Activated CD4-positive, alpha-beta T cell treated with anti-CD3 and anti-CD28 coated beads, Interleukin-2, amount 50 U/mL, for 1 hour (primary cell): ENCODE measurements at places on chromosomes 2 and 18.

DNA sequence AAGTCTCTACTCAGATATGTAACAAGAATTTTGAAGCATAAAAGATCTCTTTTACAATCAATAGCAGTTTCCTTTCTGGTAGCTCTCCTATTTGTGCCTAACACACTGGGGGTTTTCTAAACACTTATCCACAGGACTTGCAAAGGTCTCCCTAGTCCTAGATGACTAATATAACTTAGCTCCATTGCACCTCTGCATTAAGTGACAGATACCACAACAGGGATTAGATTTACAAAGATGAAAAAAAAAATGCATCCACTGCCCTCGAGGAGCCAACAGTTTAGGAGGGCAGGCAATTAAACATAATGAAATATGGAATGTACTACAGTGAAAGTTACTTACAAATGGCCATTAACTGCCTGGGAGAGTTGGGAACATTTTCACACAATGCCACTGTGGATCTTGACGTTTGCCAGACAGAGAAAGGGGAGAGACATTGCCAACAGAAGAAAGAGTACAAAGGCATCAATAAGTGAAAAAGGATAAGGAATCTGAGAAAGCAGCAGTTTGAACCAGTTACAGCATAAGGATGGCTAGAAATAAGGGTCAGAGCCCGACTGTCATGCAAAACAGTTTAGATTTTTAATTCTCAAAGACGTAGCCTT lies 14.3 kb downstream of the PPP3R1 start:
- DNase-seq: no peak

DNA sequence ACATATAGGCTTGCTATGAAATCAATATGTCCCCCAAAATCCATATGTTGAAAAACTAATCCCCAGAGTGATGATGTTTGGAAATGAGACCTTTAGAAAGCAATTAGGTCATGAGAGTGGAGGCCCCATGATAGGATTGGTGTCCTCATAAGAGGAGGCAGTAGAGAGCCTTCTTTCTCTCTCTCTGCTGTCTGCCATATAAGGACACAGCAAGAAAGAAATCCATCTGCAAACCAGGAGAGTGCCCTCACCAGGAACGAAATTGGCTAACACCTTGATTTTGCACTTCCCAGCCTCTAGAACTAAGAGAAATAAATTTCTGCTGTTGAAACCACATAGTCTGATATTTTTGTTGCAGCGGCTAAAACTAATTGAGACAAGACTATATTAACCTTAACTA lies 89.5 kb downstream of the NBAS start:
- DNase-seq: no peak

- no peak for DNase-seq
These were observed 24.0 kb downstream of the ARMC9 start for GRCh38 chr2:231222318-231223000.

DNA sequence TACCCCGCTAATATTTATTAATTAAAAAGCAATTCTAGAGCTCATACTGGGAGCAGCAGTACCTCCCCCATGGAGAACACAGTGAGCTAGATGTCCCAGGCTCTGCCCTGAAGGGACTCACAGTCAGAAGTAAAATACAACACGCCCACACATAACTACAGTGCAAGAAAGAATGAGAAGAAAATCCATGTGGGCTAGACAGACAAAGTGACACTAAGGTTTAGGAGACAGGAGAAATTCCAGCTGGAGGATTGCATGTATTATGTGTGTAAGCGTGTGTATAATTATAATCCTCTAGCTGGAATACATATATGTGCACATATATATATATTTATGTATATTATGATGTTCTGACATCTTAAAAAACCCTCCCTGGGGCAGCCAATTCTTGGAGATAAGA lies 15.7 kb downstream of the SOWAHC start:
- DNase-seq: no peak

- no peak for DNase-seq
These were observed 1127.5 kb upstream of the CELF4 start for GRCh38 chr18:38693104-38693503.

DNA sequence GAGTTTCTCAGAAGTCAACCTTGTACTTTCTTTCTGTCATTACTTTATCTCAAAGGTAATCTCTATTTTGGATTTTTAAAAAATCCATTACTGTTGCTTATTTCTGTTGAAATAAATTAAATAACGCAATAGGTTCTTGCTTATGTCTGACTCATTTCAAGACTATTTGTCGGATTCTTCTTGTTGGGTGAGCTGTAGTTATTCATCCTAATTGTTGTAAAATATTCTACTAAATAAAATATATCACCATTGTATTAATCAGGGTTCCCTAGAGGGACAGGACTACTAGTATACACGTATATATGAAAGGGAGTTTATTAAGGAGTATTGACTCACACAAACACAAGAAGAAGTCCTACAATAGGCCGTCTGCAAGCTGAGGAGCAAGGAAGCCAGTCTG lies 403.9 kb upstream of the CYRIA start:
- no peak for DNase-seq

- DNase-seq: peak; percentile 34
These were observed 55.2 kb downstream of the LDLRAD4 start for GRCh38 chr18:13273800-13274199.

- DNase-seq: no peak
These were observed 55.7 kb downstream of the ITSN2 start for GRCh38 chr2:24304631-24305030.

GRCh38 chr18:76488190-76488589 lies 6.9 kb downstream of the ZNF516 start:
- no peak for DNase-seq

DNA sequence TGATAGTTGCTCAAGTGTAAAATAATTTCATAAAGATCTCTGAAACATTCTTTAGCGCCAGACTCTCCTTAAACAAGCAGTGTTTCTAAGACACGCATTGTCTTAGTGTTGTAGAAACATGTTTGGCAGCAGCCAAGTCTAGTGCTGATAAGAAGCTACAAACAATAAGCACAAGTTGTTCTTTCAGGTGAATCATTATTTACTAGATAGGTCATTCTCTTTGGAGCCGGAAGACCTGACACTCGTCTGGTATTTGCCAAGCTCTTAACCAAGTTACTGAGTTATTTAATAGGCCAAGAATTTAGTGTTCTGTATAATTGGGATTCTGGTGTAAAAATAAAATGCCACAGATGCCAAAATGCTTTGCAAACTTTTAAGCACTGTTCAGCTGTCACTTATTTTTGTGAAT lies 852.1 kb downstream of the CPS1 start:
- no peak for DNase-seq

DNA sequence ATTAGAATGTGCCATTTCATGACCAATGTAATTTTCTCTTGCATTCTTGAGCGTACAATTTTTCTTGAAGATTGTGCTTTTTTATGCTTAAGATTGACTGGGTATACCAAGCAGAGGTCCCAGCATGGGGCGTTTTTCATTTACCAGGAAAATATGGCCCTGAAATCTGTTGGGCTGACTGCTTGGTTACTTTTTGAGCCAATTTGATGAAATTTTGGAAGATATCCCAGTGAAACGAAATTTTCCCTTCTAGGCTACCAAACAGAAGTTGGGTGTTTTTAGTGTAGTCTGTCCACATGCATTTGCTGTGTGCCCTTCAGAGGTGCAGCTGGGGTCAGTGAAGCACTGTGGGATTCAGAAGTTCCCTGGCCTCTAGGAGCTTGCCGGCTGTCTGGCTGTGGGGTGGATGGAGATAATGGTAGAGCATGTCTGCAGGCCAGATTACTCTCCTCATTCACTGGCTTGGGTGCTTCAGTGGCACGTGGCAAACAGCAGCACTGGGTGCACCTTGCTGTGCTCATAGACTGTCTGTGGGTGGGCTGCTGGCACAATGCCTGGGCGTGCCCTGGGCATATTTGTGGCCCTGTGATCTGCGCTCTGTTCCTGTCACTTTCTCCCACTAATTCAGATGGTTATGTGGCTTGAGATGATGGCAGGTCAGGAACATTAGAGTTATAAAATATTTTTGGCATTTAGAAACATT lies 73.3 kb downstream of the LDLRAD4 start:
- DNase-seq: no peak

- DNase-seq: no peak
These were observed 98.5 kb downstream of the ATP9B start for GRCh38 chr18:79167526-79168190.

DNA sequence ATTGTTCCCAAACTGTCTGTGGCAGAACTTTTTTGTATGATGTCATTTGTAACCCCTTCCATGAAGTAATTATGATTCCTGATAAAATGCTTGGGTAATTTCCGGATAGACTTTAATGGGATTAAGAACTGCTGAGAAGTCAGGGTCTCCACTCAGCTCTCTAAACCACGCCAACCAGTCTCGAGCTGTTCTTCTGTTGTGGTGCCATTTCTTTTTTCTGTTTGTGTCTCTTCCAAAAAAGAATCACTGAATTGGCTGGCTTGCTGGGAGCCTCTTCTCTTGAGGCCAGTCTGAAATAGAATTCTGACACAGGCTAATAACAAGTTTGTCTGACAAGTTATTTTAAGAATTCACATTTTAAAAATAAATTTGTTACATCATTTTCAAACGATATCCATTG lies 198.9 kb downstream of the BCL2 start:
- no peak for DNase-seq

GRCh38 chr2:22817197-22817596 lies 567.8 kb upstream of the KLHL29 start:
- no peak for DNase-seq

DNA sequence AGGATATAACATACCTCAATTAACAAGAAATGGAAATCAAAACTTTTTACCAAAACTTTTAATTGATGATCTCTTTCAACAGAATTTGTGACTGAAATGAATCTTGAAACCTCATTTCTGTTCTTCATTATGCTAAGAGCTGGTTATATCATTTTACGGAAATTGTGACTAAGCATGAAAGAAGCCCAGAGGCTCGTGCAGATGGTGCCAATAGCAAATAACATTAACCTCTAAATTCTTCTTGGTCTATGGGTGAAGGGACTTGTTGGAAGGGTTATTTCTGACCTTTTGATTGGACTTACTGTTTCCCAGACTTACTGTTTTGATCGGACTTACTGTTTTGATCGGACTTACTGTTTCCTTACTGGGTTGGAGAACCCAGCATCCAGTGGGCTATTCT lies 435.6 kb downstream of the TDRD15 start:
- no peak for DNase-seq

- no peak for DNase-seq
These were observed 192.8 kb downstream of the PTGR3 start for GRCh38 chr18:75016025-75016717.

DNA sequence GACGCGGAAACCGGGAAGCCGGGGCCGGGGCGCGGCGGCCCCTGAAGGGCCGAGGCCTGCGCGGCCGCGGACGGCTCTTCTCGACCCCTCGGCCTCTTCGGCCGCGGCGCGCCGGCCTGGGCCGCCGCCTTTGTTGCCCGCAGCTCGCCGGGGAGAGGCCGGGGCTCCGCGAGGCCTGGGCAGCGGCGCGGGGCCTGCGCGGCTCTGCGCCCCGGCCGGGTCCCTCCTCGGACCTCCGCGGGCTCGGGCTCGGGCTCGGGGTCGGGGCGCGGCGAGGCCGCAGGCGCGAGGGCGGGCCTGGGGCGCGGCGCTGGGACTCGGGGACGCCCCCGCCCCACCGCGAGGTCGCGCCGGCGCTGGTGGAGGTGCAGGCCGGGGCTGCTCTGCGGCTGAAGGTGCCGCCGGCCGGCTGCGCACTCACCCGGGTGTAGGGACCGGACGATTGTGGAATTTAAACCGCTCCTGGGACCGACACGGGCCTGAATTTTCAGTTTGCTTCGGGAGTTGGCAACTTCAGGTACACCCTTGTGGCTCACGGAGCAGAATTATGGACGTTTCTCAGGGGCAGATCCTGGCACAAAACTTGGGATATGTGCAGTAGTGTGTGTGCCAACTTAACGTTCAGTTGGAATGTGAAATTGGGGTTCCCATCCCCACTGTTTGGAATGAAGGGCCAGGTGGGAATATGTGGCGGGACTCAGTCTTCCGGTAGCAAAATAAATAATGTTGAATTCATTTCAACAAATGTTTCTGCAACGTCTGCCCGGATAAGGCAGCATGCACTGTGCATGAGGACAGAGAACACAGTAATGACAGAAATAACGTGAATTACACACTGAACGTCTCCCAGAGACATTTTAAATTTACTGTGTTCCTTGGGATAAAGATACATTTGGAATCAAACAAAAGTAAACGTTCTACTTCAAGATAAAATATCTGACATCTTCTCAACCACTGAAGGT lies 787 bp downstream of the SOCS6 start:
- DNase-seq: no peak

- no peak for DNase-seq
These were observed 75.4 kb upstream of the MAP4K3 start for GRCh38 chr2:39512434-39512935.

GRCh38 chr18:22422909-22423548 lies 5.3 kb upstream of the CTAGE1 start:
- DNase-seq: no peak

GRCh38 chr2:161981679-161982250 lies 92.2 kb downstream of the DPP4 start:
- no peak for DNase-seq

- no peak for DNase-seq
These were observed 229.3 kb downstream of the TGIF1 start for GRCh38 chr18:3679241-3679640.

DNA sequence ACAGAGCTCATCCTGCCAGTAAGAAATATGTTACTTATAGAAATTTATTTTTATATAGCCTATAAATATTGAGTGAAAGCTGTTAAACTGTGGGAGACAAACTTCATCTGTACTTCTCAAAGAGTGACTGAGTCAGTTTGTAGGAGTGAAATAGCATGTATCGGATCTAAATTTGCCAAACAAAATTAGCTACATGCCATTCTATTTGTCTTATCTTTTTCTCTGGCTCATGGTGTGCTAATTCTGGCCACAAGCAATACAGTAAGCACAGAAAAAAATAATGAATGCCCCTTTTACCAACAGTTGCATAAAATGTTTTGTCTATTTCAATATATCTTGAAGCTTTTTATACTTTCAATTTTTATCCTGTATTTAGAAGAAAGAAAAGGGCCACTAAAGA lies 12.5 kb downstream of the ERBB4 start:
- no peak for DNase-seq

DNA sequence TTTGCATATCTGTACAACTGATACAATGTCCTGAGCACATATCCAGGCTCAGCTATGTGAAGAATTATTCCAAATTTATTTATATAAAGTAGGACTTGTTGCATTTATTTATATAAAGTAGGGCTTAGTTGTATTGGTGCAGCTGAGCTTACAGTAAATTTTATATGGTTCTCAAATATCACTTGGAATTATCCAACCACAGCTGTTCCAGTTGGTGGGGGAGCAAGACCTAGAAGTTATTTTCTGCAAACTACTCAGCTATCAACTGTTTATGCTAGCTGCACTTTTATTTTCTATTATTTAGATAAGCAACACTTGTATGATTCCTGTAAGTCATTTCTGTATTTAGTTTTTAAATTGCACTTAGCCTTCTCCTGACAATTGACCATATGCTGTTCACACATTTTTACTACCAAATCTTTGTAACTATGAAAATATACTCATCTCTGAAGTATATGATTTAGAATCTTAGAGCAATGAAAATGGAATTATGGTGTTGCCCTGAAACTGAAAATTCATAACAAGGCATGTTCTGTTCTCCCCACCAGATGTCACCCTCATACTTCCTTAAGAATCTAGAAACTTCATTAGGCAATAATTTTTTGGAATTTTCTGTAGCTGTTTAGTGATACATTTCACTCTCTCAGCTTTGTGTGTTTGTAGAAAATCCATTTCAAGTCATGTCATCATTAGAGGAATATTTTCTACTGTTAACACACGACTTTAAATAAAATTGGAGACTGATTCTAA lies 157.0 kb upstream of the CBLN2 start:
- no peak for DNase-seq
